ENCODE measurements at places on chromosomes 6 and 20.

DNA sequence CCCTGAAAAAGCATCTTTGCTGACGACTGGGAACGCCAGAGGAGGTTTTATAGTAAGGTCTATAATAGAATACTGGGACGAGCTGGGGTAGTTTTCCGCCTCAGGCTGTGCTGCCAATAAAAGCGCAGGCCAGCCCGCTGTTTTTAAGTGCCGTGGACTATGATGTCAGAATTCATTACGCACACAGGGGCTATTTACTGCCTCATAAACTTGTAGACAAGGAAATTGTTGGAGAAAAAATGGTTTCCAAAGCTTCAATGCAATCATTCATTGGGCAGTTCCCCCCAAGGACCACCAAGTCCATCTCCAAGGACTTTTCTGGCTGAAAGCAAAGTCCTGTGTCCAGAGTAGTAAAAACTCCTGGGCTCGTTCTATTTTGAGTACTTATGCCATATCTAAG lies 20.4 kb upstream of the FOXF2 start:
- no peak for DNase-seq

GRCh38 chr6:99416892-99417767 lies 8.0 kb downstream of the PNISR start:
- DNase-seq: no peak

GRCh38 chr6:122214605-122215318 lies 184.7 kb upstream of the HSF2 start:
- DNase-seq: no peak

DNA sequence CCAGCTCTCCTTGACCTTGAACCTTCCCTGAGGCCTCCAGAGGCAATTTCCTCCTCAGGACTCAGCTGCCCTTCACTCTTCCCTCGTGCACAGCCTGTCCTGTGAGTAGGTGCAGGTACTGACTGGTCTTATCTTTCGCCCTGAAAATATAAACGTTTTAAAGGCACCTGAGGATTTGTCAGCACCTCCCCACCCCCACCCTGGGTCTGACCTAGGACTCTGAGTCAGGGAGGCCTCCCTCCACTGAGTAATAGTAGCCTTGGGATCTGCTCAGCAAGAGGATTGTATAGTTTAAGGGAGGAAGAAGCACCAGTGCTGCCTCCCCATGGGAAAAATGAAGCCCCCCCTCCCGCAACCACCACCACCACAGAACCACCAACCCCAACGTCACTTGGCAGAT lies 54.6 kb downstream of the PPARD start:
- DNase-seq: no peak

- DNase-seq: no peak
These were observed 43.6 kb upstream of the CCN6 start for GRCh38 chr6:112010328-112010727.

DNA sequence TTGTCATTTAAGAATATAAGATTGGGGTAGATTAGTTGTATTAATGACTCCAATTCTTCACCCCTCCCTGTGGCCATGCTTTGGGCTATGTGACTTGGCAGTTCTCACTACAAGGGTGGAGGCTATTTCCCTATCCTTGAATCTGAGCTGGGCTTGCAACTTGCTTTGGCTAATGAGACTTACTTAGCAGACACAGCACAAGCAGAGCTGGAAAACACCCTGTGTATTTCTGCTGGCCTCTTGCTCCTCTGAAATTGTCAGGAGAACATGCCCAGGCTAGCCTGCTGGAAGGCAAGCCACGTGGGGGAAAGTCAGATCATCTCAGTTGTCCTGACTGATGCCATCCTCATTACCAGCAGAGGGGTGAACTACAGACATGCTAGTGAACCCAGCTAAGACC lies 126.5 kb upstream of the HDGFL1 start:
- no peak for DNase-seq

DNA sequence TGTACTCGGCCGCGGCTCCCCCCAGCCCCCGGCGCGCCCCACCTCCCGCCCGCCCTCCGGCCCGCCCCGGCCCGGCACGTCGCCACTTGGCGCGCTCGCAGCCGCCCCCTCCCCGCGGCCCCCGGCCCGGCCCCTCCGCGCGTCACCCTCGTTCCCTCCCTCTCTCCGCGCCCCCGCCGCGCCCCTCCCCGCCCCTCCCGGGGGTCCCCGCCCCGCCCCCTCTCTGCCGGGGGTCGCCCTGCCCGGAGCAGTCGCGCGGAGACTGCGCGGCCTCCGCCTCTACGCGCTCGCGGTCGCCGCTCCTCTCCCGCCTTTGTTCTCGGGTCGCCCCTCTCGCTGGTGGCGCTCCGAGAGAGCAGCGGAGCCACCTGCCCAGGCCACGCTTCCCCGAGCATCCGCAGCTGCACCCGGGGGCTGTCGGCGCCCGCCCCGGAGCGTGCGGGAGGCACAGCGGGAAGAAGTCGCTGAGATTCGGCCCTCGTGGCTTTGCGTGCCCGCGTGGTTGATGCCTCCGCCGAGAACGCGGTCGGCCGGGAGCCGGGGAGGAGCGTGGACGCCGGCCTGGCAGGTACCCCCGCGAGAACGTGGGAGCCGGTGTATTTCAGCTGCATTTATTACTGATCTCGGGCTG lies at the start of gene PHF10:
PHF10 (minus strand) TSS at position 7 of the 631 bp plus-strand sequence. CDS start 569 bp downstream, outside the sequence.
- DNase-seq: peak; percentile 91

DNA sequence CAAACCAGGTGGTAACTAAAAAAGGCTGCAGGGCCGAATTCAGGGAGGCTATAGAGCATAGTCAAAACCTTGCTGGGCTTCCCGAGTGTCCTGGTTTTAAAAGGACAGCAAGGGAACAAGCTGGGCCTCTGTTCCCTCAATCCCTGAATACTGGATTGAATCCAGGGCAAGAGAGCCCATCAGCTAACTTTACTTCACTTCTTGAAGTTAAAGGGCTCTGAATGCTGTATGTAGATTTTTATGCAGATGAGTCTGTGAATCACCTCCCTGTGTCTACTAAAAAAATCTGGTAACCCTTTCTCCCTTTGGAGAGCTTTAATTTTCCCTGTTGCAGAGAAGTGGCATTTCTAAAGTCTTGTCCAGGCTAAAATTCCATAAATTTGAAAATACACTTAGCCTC lies 29.5 kb downstream of the LYRM4 start:
- DNase-seq: no peak

- DNase-seq: no peak
These were observed 45.6 kb upstream of the SLC9A8 start for GRCh38 chr20:49766979-49767521.

DNA sequence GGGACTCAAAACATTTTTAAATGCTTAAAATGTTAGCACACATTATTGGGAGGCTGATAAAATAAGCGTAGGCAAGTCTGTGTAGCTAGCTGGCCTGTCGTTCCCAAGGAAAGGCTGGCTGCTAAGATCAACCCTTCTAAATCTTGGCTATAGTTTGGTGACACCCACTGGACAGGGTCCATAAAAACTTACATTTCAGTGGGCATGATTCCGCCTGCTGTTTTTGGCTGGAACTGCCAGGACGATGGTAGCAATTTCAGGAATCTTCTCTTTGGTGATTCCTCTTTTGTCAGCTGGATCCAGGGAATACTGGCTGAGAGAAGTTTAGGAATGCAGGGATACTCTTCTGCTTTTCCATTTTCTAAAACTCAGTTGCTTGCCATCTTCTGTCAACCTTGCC lies 162.2 kb downstream of the NKAIN2 start:
- peak; percentile 81 for DNase-seq

GRCh38 chr20:48765359-48765758 lies 62.4 kb downstream of the PREX1 start:
- DNase-seq: no peak
